GM12878 (cell line): ENCODE measurements at places on chromosomes 16 and 17. TPM values are rescaled to one million over a fixed set of nuclear protein-coding genes. Genes with fewer than 3 reads are reported as not detected.

CCDC43 gene
- polyA plus RNA-seq: 35.3 and 38.6 TPM in 2 replicates

DNA sequence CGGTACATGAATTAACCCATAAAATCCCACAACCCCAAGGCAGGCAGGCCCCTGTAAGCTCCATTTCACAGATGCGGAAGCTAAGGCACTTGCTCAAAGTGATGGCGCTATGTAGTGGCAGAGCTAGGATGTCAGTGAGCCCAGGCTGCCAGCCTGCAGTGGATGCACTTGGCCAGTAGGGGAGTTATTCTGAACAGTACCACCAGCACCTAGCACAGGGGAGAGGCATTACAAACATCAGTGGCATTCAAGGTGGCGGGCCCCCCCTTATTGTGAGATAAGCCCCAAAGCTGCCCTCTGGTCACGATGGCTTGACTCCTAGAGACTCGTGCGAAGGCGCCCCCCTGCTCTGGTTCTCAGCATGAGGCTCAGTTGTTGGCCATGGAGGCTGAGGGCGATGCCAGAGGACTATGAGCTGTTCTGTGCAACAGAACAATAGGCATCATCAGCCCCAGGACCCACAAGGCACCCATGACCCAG is 33.8 kb downstream of the GTF3C1 start:
- DNase-seq: no peak

DNA sequence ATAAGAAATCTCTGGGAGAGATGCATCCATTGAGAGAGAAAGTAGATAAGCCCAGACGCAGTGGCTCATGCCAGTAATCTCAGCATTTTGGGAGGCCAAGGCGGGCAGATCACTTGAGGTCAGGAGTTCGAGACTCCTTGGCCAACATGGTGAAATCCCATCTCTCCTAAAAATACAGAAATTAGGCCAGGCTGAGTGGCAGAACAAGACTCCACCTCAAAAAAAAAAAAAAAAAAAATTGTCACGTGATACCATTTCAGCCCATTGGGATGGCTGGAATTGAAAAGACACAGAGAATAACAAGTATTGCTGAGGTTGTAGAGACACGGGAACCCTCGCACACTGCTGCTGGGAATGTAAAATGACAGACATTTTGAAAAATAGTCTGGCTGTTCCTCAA is 2.9 kb upstream of the IL32 start:
- DNase-seq: no peak

GRCh38 chr16:70162041-70162451 is 11.5 kb upstream of the CLEC18C start:
- DNase-seq: no peak

- no peak for DNase-seq
Observed at GRCh38 chr17:49680314-49680713, 2.4 kb upstream of the SPOP start.

DNA sequence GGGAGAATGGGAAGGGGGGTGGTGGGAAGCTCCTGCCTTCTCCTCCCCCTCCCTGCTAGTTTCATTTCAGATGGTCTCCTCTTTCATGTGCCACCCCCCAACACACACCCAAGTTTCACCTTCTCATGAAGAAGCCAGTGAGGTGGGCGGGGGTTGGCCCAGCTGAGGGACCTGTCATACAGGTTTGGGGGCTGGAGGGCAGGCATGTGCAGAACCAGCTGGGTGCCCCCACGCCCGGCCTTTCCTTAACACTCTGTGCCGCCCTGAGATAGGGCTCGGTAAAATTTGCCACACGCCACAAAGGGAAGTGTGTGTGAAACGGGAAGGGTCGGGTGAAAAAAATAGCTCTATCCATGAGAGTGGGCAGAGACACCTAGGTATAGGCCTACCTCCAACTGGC is 57.4 kb downstream of the PIPOX start:
- no peak for DNase-seq

- DNase-seq: no peak
Observed at GRCh38 chr17:73759734-73760438, 115.6 kb upstream of the SDK2 start.

GRCh38 chr17:38908676-38909181 is 16.7 kb upstream of the LASP1NB start:
- no peak for DNase-seq

DNA sequence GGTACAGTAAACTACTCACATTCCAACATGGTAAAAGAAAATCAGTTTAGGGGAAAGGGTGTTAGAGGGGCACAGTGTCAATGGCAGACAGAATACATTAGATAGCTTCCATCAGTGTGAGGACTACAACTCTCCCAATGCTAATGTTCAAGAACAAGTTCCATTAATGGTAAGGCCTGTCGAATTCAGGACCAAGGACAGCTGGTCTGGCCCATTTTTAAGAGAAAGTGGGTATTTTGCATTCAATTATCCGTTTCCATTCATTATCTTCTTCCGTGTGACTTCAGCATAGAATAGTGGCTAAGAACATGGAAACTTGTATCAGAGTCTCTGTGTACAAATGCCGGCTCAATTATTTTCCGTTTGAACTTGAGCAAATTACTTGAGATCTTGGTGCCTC is 98.4 kb downstream of the XYLT1 start:
- no peak for DNase-seq

PHOSPHO1 gene
- polyA plus RNA-seq: 0.82 and 1.5 TPM in 2 replicates

CEP295NL gene
- polyA plus RNA-seq: not detected in 2 replicates

COX6A2 gene
- not detected in 2 replicates for polyA plus RNA-seq

DNA sequence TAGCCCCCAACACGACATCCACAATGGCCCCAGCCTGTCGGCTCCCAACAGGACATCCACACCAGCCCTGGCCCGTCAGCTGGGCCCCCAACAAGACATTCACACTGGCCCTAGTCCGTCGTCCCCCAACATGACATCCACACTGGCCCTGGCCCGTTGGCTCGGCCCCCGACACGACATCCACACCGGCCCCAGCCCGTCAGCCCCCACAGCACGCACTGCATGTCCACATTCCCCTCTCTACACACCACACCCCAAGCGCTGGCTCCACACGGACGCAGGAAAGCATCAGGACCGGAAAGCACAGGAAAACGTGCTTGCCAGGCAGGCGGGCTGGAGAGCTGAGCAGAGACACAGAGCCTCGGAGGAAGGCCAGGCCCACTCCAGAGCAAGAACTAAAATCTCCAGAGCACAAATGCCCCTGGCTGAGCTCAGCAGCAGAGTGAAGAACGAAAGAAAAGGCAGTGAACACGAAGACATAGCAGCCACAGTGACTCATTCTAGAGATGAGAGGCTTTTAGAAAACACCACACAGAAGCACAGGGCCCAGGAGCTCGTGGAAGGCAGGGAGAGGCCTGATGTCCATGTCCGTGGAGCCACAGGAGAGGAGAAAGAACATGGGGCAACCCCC is 50.6 kb downstream of the LMF1 start:
- no peak for DNase-seq

GLYR1 gene
- 68.9 and 72.3 TPM in 2 replicates for polyA plus RNA-seq

MMP2 gene
- polyA plus RNA-seq: 0.37 and 1.1 TPM in 2 replicates

KRT15 gene
- not detected in 2 replicates for polyA plus RNA-seq

ACADVL gene
- polyA plus RNA-seq: 225 and 229 TPM in 2 replicates

GRCh38 chr16:23420011-23420410 is 33.0 kb downstream of the COG7 start:
- no peak for DNase-seq
